HFFc6 (cell line): ENCODE measurements at places on chromosomes 12 and 14. TPM values are rescaled to one million over a fixed set of nuclear protein-coding genes. Genes with fewer than 3 reads are reported as not detected.

The AQP5 gene
- total RNA-seq: not detected in 3 replicates

The ST8SIA1 gene
- total RNA-seq: not detected in 3 replicates

The LGR5 gene
- not detected in 2 replicates for total RNA-seq

The MGAT4C gene
- total RNA-seq: not detected in 3 replicates

The FAM181A gene
- not detected in 3 replicates for total RNA-seq

The IFNG-AS1 gene
- total RNA-seq: not detected in 3 replicates

DNA sequence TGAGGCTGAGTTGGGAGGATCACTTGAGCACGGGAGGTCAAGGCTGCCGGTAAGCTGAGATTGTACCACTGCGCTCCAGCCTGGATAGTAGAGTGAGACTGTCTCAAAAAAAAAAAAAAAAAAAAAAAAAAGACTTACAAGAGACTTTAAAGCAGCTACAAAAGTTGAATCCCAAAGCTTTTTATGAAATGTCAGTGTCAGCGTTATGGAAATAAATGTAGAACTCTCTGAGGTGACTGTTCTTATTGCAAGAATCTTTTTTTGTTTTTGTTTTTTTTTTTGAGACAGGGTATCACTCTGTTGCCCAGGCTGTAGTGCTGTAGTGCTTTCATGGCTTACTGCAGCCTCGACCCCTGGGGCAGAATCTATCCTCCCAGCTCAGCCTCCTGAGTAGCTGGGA lies 17.2 kb downstream of the FUT8 start:
- DNase-seq: no peak
- H3K4me3 ChIP-seq: no peak overlapping the region

GRCh38 chr14:98582276-98582675 lies 689.7 kb downstream of the BCL11B start:
- no peak overlapping the region for H3K4me3 ChIP-seq
- peaks cover 6% of the 10 kb centered on the region for H3K36me3 ChIP-seq
- H3K27me3 ChIP-seq: no peaks in the 10 kb centered on the region
- H3K4me1 ChIP-seq: no peaks in the 10 kb centered on the region
- H3K27ac ChIP-seq: no peak overlapping the region

- H3K4me1 ChIP-seq: no peaks in the 10 kb centered on the region
- no peak overlapping the region for H3K4me3 ChIP-seq
Measured at GRCh38 chr12:51185171-51185717, 12.3 kb upstream of the TFCP2 start.

- no peak for DNase-seq
- H3K4me3 ChIP-seq: no peak overlapping the region
- H3K36me3 ChIP-seq: no peaks in the 10 kb centered on the region
- no peaks in the 10 kb centered on the region; the same call in 1 of the 2 replicates for H3K4me1 ChIP-seq
- peaks cover 7% of the 10 kb centered on the region; the same call in 1 of the 2 replicates for H3K27me3 ChIP-seq
- H3K27ac ChIP-seq: no peak overlapping the region
Measured at GRCh38 chr12:9706086-9706685, 26.7 kb downstream of the CLECL1 start.

- H3K4me1 ChIP-seq: no peaks in the 10 kb centered on the region
- H3K27ac ChIP-seq: no peak overlapping the region
- H3K4me3 ChIP-seq: no peak overlapping the region
- no peaks in the 10 kb centered on the region for H3K36me3 ChIP-seq
- peaks cover 18% of the 10 kb centered on the region for H3K27me3 ChIP-seq
- DNase-seq: no peak
Measured at GRCh38 chr14:23530375-23531055, 21.1 kb downstream of the ZFHX2 start.

DNA sequence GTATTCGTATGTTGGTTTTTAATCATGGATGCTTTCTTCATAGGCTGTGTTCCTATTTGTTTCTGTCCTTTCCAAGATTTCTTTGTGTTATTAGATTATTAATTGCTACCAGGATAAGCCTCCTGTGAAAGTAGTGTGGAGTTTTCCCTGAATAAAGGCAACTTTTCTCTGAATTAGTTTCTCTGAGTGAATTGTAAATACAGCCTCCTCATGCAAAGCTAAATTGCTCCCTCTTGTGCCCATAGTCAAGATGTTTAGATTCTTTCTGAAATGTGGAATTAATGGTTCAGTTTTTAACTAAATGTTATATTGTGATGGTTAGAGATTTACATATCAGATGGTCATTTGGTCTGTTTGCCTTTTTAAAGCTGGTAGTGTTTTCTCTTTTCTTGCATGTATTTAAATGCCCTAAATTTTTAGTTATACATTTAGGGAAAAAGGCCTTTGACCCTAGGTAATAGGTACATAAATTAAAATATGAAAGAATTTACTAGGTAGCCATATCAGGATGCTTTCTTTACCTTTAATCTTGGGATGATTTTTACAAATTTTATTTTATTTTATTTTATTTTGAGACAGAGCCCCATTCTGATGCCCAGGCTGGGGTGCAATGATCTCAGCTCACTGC lies 8.9 kb downstream of the APAF1 start:
- H3K27me3 ChIP-seq: no peaks in the 10 kb centered on the region
- peak; percentile 56 for DNase-seq
- no peak overlapping the region for H3K4me3 ChIP-seq
- H3K4me1 ChIP-seq: no peaks in the 10 kb centered on the region; the same call in 1 of the 2 replicates
- 0 out of 2 replicates have a peak overlapping the region, but pooled peaks have one; percentile 18 for H3K27ac ChIP-seq
- H3K36me3 ChIP-seq: peaks cover 9% of the 10 kb centered on the region; the same call in 1 of the 2 replicates

GRCh38 chr12:7884689-7885088 lies 12.0 kb upstream of the SLC2A14 start:
- no peak overlapping the region for H3K27ac ChIP-seq
- H3K27me3 ChIP-seq: no peaks in the 10 kb centered on the region
- H3K4me1 ChIP-seq: peaks cover 8% of the 10 kb centered on the region; the same call in 1 of the 2 replicates
- no peak for DNase-seq
- no peak overlapping the region for H3K4me3 ChIP-seq

- peaks cover 1% of the 10 kb centered on the region; the same call in 1 of the 2 replicates for H3K27me3 ChIP-seq
- H3K27ac ChIP-seq: no peak within 1 kb of the TSS
- DNase-seq: no peak
- H3K36me3 ChIP-seq: no peaks in the 10 kb centered on the region
- H3K4me3 ChIP-seq: peak within 1 kb of the TSS; percentile 20; the same call in 1 of the 2 replicates
- peaks cover 1% of the 10 kb centered on the region; the same call in 1 of the 2 replicates for H3K4me1 ChIP-seq
Measured at GRCh38 chr14:88005050-88005481, at the start of gene GPR65. TSS of gene GPR65 (plus strand) at chr14:88005135. CDS start at chr14:88010848, 5,713 bp downstream.

GRCh38 chr12:64785838-64786237 lies 26.6 kb upstream of the GNS start:
- no peak overlapping the region for H3K27ac ChIP-seq
- no peaks in the 10 kb centered on the region for H3K36me3 ChIP-seq
- H3K4me3 ChIP-seq: no peak overlapping the region
- H3K4me1 ChIP-seq: peaks cover 8% of the 10 kb centered on the region; the same call in 1 of the 2 replicates

DNA sequence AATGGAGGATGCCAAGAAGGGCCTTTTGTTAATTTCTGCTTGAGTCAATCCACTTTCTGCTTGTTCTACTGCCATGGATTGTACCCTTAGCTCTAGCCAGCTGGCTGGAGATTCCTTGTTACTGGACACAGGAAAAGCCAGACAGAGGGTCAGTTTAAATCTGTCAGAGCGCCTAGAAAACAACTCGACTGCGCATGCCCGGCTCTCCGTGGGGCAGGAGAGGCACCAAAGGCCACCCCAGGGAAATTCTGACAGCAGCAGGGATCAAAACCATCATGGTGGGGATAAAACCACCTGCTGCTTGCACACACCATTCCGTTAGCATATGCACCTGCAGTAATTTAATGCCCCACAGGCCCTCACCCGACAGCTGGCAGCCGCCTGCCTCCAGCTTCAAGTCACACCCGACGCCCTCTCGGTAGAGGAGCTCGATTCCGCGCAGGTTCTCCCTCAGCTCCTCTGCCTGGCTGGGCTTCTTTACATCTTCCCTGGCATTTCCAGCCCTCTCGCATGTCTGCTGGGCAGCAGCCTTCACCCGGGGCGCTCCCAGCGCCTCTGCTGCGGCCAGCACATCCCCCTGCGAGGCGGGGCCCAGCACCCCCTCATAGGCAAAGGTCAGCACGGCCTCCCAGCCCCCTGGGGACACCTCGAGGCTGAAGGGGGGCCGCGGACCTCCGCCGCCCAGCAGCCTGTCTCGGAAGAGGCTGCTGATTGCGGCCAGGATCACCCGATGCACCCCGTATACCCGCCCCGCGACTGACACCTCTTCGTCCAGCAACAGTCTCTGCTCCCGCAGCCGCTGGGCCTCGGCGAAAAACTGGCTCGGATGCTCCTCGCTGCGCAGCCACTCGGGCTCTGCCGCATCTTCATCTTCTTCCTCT lies 1.0 kb downstream of the KLHL33 start:
- H3K27ac ChIP-seq: no peak overlapping the region
- DNase-seq: no peak
- H3K36me3 ChIP-seq: no peaks in the 10 kb centered on the region
- peaks cover 19% of the 10 kb centered on the region for H3K4me1 ChIP-seq
- H3K27me3 ChIP-seq: peaks cover 10% of the 10 kb centered on the region
